Tongue (tissue), 3 donors: ENCODE measurements at places on chromosomes 7 and 10. TPM values are rescaled to one million over a fixed set of nuclear protein-coding genes. Genes with fewer than 3 reads are reported as not detected.

DNA sequence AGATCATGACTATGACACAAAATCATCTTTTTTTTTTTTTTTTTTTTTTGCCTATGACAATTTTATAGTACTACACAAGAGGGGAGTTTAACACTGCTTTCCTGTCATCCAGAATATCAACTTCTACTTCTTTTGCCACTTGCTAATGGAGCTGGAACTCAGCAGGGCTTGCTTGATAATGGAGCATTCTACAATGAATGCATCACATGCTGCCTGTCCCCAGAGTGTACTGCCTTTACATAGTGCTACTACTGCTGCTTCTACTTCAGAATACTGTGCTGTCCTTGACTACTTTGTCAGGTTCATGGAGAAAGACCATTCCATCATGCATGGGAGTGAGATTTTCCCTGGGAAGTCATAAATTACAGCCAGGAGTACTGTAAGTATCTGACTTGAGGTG lies 338.6 kb upstream of the SEMA3A start:
- DNase-seq = no peak

GRCh38 chr10:126955934-126956711 lies 50.9 kb downstream of the DOCK1 start:
- no peak for DNase-seq

SHTN1 gene
- 6.4 TPM for total RNA-seq

DNA sequence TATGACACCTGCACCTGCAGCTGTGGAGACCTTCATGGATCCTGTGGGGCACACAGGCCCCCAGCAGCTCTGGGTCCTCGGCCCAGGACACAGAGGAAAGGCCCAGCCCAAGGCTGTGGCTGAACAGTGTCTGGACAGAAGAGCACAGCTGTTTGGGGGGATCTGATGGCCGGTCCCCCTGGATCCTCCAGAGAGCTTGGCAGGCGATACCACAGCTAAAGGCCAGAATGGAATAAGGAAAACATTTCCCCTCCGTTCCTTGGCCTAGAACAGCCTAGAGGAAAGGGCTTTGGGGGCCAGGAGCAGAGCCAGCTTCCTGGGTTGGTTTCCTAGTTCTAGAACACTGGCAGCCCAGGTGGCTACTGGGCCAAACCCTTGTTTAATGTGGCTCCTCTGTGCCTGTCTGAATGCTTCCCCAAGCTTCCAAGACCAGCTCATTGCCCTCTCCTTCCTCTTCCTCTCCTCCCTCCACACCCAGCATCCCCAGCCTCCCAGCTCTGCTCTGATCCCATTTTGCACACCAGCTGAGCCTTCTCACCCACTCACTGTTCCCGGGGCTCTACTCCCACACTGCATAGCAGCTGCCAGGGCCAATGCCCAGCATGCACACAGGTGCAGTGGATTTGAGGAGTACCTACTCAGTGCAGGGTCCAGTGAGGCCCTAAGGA lies 46.9 kb downstream of the GPAM start:
- DNase-seq = no peak

GRCh38 chr10:17092216-17092944 lies 37.2 kb downstream of the CUBN start:
- DNase-seq = no peak

DNA sequence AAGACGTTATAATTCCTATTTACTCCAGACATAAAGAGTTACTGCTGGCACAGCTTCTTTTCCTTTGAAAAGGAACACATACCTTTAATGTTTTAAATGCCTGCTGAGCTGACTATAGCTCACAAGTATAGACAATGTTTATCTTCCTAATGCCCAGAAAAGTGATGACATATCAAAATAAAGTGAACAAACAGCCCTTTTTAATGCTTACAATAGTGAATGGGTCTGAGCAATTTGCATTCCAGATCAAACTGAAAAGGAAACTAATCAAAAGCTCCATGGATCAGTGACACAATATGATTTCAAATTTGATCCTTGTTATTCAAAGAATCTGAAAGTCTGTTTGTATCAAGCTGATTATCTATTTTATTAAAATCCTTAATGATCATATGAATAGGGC lies 233.6 kb upstream of the SEMA3E start:
- no peak for DNase-seq

GRCh38 chr10:51507476-51507875 lies 191.9 kb downstream of the CSTF2T start:
- DNase-seq = no peak

DNA sequence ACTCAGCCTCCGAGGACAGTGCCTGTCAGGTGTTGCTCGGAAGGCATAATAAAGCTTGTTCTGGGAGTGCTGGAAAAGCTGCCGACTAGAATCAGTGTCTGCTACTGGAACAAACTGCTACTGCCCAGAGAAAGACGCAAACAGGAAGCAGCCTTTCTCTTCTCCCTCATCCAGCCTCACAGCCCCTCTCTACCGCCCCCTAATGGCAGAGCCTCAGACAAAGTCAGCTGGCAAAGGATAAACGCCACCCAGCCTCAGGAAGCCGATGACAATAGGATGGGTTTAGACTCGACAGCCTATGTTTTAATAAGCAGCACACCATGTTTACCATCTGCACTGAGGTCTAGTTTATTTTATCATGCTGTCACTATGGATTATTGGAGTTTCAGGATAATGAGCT lies 169.5 kb upstream of the LYZL1 start:
- no peak for DNase-seq

DNA sequence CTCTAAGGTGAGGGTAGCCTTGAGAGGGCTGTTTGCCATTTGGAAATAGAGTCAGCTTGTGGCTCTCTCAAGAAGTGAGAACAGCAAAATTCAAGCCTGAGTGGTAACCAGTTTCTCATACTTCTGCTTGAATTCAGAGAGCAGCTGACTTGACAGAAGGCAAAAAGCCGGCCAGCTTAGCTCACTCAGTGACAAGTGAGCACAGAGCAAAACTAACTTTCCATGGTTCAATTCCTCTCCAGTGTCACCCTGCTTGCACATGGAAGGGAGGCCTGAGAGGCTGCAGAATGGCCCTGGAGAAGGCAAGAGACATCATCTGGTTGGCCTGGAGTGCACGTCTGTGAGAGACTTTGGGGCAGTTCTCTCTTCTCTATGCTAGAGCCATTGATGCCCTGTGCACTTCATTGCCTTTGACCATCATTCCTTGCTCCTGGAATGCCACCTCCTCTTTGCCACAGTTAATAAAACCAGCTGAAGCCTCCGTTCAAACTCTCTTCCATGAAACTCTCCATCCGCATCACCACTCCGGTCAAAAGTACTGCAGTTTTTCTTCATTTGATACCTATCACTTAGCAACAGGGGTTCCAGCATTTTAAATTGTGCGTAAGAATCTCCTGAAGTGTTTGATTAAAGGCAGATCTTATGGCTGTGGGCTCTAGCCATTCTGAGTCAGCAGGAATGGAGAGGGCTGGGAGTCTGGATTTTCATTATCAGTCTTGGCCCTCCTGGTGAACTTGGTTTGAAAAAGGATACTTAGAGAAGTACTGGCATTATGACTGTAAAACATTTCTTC lies 69.8 kb upstream of the PIK3CG start:
- no peak for DNase-seq

TMEM140 gene
- 4.0 TPM for total RNA-seq

EPHA1 gene
- 12.5 TPM for total RNA-seq

TMED4 gene
- total RNA-seq = 255 TPM

GRCh38 chr7:74544706-74545469 lies 91.2 kb downstream of the GTF2IRD1 start:
- DNase-seq = peak; percentile 38

DNA sequence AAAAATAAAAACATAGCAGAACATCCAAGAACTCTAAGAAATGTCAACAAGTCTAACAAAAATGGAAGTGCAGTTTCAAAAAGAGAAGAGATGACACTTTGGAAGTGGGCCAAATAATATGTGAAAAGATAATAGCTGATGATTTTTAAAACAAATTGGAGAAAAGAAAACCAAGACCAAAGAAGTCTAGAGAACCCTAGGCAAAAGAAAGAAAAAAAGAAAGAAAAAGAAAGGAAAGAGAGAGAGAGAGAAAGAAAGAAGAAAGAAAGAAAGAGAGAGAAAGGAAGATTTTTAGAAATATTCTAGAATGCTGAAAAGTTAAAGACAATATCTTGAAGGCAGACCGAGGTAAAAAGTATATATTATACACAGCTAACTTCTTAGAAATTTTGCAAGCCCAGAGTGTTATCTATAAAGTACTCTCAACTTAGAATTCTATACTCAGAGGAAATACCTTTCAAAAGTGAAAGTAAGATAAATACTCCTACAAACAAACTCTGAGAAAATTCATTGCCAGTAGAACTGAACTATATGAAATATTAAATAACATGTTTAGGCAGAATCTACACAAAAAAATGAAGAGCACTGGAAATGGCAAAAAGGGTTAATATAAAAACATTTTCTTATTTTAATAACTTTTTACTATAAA lies 138.7 kb upstream of the SMIM30 start:
- DNase-seq = no peak

EGFR gene
- total RNA-seq = 58.1 TPM

- DNase-seq = no peak
These were observed 124.3 kb downstream of the ACTR3B start for GRCh38 chr7:152883858-152884257.

DNA sequence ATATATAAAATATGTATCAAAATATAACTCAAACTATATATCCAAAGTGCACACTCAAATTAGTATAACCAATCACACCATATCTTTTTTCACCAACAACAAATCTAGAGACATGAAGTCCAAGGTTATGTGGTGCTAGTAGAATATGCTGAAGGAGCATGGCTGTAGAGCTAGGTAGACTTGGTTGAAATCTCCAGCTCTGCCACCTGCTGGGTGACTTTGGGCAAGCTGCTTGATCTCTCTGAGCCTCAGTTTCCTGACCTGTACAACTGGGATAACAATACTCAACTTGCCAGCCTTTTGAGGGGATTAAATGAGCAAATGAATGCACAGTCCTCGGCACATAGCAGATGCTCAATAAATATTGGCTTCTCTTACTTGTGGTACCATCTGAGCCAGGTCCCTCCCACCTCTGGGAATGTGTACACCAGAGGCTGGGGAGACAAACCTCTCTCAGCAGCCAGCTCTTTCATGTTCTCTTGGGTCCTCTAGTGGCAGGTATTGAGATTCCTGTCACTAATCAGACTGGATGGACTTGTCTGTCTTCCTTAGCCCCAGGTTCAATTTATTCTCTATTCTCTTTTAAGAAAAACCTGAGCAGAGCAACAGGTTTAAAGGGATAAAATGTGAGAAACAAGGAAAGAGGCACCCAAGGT lies 94.3 kb upstream of the PDE1C start:
- DNase-seq = peak; percentile 45

GRCh38 chr10:113285305-113285704 lies 267.5 kb upstream of the HABP2 start:
- peak; percentile 84 for DNase-seq

GRCh38 chr10:104144931-104145330 lies 23.0 kb downstream of the SFR1 start:
- peak; percentile 1 for DNase-seq

GRCh38 chr10:3835770-3836169 lies 50.8 kb upstream of the KLF6 start:
- DNase-seq = no peak

DNA sequence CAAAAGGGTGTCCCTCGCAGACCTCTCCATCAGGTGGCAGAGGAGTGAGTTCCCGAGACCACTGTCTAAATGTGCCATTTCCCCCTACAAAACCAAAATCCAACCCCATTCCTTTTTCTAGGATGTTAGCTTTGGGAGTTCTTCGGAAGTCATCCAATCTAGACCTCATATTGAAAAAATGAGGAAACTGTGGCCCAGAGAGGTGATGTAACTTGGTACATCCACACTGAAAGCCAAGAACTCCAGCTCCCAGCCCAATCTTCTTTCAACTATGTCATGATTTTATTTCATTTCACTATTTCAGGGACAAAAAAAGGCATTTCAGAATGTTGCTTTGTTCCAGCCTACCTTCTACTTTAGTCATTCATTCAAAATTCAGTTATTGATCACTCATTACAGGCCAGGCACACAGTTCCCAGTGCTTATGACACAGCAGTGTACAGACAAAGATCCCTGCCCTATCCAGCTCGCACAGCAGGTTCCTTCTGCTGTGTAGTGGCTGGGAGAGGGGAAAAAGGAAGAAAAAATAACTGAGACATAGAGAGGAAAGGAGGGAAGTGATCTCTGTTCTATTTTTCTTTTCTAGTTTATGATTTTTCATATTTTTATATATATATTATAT lies 35.8 kb downstream of the SCRN1 start:
- no peak for DNase-seq

GRCh38 chr10:15457382-15457781 lies 86.3 kb upstream of the FAM171A1 start:
- no peak for DNase-seq

GRCh38 chr10:43712821-43713584 lies 64.3 kb upstream of the ZNF32 start:
- DNase-seq = no peak

RHOBTB1 gene
- 36.5 TPM for total RNA-seq

DNA sequence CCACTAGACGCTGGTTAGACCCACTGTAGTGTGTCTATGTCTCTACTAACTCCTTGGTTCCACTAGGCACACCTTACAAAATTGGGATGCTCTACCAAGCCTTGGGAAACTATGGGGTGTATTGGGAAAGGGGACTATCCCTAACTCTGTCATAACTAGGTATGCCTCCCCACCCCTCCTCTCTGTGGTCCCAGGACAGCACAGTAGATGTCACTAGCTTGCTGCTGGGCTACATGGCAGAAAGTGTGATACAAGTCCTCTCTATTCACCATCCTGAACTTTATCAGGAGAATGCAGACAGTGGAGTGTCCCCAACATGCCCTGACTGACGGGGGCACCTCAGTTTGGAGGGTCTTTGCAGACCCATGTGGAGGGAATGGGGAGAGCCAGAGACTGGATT lies 30.3 kb upstream of the TMEM273 start:
- no peak for DNase-seq

EIF5AL1 gene
- 0.10 TPM for total RNA-seq

DNA sequence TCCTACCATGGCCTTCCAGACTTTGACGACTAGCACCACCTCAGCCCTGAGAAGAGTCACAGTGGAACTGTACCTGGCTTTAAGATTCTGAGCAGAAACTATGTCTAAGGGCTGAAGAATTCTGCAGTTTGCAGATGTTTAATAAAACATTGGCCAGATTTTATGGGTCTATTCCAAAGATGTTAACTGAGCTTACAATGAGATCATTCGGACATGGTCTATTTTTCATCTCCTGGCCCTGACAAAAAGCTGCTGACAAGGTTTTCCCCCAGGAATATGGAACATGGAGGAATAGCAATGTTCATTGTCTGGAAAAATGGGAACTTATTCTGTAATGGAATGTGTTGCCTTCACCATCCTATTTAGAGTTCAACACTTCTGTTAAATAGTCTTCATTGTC lies 66.4 kb downstream of the PTF1A start:
- DNase-seq = peak; percentile 25

GRCh38 chr7:5303591-5304505 lies 21.1 kb downstream of the SLC29A4 start:
- DNase-seq = no peak

FKBP9 gene
- 198 TPM for total RNA-seq
